ENCODE measurements at places on chromosomes 6 and 20.

- DNase-seq: peak; percentile 73
- peaks cover 18% of the 10 kb centered on the region for H3K4me1 ChIP-seq
- H3K36me3 ChIP-seq: peaks cover 2% of the 10 kb centered on the region
- no peak overlapping the region for H3K27ac ChIP-seq
- H3K4me3 ChIP-seq: peak overlapping the region; percentile 73
Observed at GRCh38 chr6:15661853-15662325, 939 bp downstream of the DTNBP1 start.

- peaks cover 5% of the 10 kb centered on the region for H3K36me3 ChIP-seq
- H3K27ac ChIP-seq: no peak within 1 kb of the TSS
- H3K4me1 ChIP-seq: peaks cover 8% of the 10 kb centered on the region
- H3K4me3 ChIP-seq: peak within 1 kb of the TSS; percentile 91
- H3K27me3 ChIP-seq: no peaks in the 10 kb centered on the region
Observed at GRCh38 chr20:44909872-44910689, at the start of gene PABPC1L. Gene PABPC1L, plus strand, starts transcription at chr20:44910060. Its CDS starts 84 bp downstream, at chr20:44910144.

DNA sequence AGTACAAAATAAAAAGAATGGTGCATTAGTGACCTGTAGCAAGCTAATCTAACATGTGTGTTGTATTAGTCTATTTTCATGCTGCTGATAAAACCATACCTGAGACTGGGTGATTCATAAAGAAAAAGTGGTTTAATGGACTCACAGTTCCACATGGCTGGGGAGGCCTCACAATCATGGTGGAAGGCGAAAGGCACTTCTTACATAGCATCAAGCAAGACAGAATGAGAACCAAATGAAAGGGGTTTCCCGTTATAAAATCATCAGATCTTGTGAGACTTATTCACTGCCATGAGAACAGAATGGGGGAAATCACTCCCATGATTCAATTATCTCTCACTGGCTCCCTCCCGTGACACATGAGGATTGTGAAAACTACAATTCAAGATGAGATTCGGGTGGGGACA lies 45.4 kb upstream of the AIG1 start:
- H3K4me3 ChIP-seq: no peak overlapping the region
- DNase-seq: no peak
- H3K36me3 ChIP-seq: no peaks in the 10 kb centered on the region

- peak; percentile 29 for DNase-seq
- no peaks in the 10 kb centered on the region for H3K36me3 ChIP-seq
- peaks cover 10% of the 10 kb centered on the region for H3K4me1 ChIP-seq
- no peak overlapping the region for H3K27ac ChIP-seq
Observed at GRCh38 chr6:5713519-5713918, 293.2 kb downstream of the NRN1 start.

- peaks cover 11% of the 10 kb centered on the region for H3K4me1 ChIP-seq
- H3K27me3 ChIP-seq: no peaks in the 10 kb centered on the region
- H3K4me3 ChIP-seq: no peak overlapping the region
- H3K36me3 ChIP-seq: no peaks in the 10 kb centered on the region
- no peak overlapping the region for H3K27ac ChIP-seq
- no peak for DNase-seq
Observed at GRCh38 chr6:17881085-17881858, 106.2 kb downstream of the KIF13A start.

DNA sequence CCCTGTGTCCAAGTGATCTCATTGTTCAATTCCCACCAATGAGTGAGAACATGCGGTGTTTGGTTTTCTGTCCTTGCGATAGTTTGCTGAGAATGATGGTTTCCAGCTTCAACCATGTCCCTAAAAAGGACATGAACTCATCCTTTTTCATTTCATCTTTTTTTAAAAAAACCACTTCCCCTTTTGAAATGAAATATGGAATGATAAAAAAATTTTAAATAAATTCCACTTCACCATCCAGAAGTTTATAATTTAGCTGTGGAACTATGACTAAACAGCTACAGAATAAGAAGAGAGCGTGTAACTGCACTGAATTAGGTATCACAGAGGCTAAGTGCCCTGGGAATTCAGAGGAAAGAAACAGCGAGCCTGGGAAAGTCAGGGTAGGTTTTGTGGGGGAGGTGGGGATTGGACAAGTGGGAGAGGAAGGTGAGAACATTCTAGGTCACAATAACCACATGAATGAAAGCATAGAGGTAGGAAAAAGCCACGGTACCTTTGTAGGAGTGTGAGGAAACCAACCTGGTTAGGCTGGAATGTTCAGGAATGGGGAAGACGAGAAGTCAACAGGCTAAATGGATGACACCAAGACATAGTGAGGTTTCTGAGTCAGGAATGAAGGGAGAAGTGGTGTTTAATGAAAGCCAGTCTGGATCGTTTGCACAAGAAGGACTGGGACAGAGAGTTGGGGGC lies 11.0 kb downstream of the TRIM10 start:
- no peaks in the 10 kb centered on the region for H3K4me1 ChIP-seq
- no peak overlapping the region for H3K4me3 ChIP-seq
- H3K27ac ChIP-seq: no peak overlapping the region
- DNase-seq: no peak

- no peaks in the 10 kb centered on the region for H3K4me1 ChIP-seq
- H3K4me3 ChIP-seq: no peak overlapping the region
- DNase-seq: no peak
- H3K36me3 ChIP-seq: no peaks in the 10 kb centered on the region
- H3K27me3 ChIP-seq: no peaks in the 10 kb centered on the region
Observed at GRCh38 chr6:142878407-142878806, 66.6 kb downstream of the HIVEP2 start.

GRCh38 chr6:109282756-109283155 lies 99.5 kb downstream of the CD164 start:
- no peaks in the 10 kb centered on the region for H3K4me1 ChIP-seq
- DNase-seq: no peak
- no peaks in the 10 kb centered on the region for H3K27me3 ChIP-seq
- H3K27ac ChIP-seq: no peak overlapping the region

Measured in neural progenitor cell (in vitro differentiated cells).